ENCODE measurements at places on chromosomes 12 and 14.

DNA sequence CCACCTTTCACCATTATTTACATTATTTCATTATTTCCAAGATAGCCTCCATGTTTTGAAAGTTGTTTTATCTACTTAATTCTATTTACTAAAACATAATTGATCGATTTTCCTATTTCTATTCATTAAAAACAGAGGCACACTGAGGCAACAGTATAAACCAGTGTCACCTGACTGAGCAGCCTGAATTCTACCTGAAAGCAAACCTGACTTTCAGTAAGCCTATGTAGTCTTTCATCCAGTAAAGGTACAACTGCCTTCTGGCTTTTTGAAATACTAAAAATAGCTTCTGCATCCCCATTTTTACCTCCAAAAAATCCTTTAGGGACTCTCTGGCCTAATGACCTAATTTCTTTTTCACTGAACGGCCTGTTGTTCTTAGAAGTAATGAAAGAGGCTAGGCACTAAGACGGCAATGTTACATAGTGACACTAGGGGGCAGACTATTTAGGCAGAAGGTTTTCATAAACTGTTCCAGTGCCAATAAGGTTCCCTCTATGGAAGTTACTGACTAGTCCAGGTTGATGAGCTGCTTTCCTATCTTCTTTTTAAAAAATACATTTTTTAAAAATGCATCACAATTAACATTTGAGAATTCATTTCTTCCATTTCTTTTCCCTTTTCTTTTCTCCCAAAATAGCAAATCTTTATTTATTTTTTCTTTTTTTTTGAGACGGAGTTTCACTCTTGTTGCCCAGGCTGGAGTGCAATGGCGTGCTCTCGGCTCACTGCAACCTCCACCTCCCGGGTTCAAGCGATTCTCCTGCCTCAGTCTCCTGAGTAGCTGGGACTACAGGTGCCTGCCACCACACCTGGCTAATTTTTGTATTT is 17.5 kb downstream of the ANAPC5 start:
- DNase-seq = peak; percentile 9

- no peak for DNase-seq
These were observed 99.4 kb upstream of the PARP11 start for GRCh38 chr12:3972576-3972975.

DNA sequence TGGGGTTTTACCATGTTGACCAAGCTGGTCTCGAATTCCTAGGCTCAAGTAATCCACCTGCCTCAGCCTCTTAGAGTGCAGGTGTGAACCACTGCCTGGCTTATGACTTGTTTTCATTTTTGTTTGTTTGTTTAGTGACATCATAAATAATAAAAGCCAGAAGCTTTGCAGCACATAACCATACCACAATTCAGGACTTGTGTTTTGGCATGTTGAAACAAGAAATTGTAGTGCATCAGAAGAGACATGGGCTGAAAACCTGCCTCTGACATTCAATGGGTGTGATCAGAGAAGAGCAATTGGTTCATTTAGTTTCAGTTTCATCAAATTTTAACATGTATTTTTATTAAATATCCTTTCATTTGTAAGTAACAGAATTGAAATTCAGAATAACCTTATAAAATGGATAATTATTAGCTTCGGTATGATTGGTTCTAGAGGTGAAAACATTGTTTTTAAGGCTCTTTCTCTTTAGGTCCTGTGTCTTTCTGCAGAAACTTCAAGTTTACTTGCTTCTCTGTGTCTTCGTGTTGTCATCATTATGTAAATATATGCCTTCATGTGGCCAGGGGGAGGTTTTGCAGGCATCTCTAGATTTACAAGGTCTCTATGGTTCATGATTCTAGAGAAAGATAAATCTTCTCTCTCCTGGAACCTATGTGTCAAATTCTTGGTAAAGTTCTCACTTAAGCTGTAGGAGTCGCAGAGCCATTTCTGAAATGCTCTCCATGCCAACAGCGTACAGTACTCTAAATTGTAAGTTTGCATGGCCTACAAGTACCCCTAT is 312.0 kb downstream of the KCNC2 start:
- no peak for DNase-seq

DNA sequence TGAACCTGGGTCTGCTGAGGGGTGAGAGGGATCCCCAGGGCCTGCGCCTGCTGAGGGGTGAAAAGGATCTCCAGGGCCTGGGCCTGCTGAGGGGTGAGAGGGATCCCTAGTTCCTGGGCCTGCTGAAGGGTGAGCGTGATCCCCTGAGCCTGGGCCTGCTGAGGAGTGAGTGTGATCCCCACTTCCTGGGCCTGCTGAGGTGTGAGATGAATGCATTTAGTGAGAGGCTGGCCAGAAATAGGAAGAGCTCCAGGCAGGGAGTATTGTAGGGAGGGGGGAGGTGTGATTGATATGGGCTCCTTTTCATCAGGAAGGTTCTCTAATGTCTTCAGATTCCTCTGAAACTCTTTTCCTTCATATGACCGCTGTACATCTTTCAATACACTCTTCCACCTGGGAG is 43.0 kb downstream of the FAM186A start:
- no peak for DNase-seq

- DNase-seq = no peak
These were observed at the start of gene MGAT4C for GRCh38 chr12:86256163-86256562. TSS of gene MGAT4C (minus strand) at chr12:86256391.

DNA sequence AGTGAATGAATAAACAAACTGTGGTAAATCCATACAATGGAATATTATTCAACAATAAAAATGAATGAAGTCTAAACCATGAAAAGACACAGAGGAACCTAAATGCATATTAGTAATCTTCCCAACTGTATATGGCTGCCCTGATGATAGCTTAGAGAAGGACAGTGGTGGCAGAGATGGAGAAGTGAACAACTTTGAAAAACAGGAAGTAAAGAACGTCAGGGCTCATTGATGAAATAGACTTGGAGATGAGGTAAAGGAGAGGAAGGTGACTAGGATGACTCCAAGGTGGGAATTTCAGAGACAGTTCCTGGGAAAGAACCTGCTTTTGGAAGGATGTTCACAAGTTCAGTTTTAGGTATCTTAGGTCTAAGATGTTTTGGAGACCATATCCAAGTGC is 36.3 kb upstream of the NT5DC3 start:
- DNase-seq = no peak

GRCh38 chr12:40192704-40193255 is 32.0 kb upstream of the LRRK2 start:
- no peak for DNase-seq

GRCh38 chr12:111390910-111391309 is 14.8 kb upstream of the SH2B3 start:
- no peak for DNase-seq

DNA sequence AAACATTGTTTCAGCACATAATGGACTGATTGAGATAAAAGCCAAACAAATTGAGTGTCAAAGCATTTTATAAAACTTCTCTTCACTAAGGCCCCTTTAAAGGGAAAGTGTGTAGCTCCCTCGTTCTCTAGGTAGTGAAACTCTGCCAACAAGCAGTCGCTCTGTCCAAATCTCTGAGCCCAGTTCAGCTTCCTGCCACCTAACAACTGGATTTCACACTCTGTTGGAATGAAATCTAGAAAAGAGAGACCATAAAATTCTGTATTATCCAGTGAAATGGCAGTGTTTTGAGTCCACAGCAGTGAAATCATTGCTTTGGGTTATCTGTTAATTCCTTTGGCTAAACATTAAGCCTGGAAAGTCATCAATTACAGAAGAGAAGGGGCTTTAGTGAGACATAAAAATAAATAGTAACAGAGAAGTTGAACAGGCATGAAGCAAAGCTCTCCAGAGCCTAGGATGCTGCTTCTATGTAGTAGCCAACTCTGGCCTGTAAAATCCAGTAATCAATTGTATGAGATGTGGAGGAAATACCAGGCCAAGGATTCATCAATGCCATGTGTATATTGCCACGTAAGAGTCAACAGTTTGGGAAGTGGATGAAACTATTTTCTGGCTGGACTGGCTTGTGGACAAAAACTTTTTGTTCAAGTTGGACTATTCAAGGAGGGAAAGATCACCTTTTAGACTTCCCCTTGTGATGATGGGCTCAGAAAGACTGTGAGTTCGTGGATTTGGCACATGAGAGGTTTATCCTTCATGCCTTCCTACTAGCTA is 122.5 kb downstream of the WIF1 start:
- DNase-seq = no peak

GRCh38 chr14:65156568-65157366 is 54.5 kb upstream of the MAX start:
- no peak for DNase-seq

GRCh38 chr14:21440859-21441258 is 15.1 kb downstream of the CHD8 start:
- no peak for DNase-seq

- no peak for DNase-seq
These were observed 273.9 kb downstream of the TRHDE start for GRCh38 chr12:72546106-72546505.

DNA sequence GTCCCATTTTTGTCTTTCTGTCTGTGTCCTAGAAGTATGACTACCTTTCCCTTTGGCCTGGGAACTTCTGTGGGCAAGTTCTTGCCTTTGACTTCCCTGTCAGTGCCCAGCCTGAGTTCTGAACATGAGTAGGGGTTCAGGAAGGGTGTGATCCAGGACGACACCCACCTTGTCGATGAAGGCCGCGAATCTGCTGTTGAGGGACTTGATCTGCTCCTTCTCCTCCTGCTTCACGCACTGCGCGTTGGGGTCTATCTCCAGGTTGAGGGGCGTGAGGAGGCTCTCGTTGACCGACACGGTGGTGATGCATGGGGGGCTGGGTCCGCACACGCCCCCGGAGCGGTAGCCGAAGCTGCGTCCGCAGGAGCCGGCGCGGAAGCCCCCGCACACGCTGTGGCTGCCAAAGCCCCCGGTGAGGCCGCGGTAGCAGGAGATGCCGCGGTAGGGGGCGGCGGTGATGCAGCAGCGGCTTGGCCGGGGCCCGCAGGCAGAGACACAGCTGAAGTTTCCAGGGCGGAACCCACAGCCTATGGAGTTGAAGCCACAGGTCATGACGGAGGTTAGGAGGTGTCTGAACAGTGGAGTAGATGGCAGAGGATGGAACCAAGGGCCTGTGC is at the start of gene KRT83:
TSS of gene KRT83 (minus strand) at position 615 of the 617 bp plus-strand sequence. CDS start at position 552, 63 bp downstream.
- no peak for DNase-seq

GRCh38 chr12:27229367-27229766 is 14.7 kb upstream of the STK38L start:
- no peak for DNase-seq

- no peak for DNase-seq
These were observed 208.4 kb downstream of the PAWR start for GRCh38 chr12:79482323-79482722.

- no peak for DNase-seq
These were observed 3.1 kb downstream of the OS9 start for GRCh38 chr12:57697076-57697475.

- DNase-seq = no peak
These were observed 334.6 kb upstream of the FKBP4 start for GRCh38 chr12:2460051-2460670.

DNA sequence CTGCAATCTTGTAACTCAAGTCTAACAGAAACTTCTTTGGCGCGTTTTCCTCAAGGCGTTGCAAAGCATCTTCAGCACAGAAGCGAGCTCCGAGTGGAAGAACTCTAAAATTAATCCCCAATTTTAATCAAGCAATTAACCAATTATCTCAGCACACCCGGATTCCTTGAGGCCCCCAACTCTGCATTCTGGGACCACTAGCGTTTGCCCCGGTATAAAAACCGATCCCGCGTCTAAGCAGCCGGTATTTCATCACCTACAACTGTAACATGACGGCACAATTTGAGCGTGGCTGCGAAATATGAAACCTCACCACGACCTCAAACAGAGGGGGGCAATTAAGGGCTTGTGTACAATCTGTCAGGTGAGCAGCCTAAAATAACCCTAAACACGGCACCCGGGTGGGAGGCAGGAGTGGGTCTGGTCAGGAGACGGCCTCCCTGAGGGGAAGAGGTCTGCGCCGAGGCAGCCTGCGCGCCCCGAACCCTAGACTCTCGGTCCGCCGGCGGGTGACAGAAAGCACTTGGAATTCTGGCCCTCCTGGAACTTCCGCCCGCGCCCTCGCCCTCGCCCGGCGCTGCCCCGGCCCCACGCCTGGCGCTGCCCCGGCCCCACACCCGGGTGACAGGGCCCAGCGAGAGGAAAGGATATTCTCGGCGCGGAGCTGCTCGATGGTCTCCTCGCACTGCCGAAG is 594 bp downstream of the ZCCHC8 start:
- DNase-seq = peak; percentile 59

- DNase-seq = no peak
These were observed 1.3 kb downstream of the MRPS35 start for GRCh38 chr12:27711967-27712366.

DNA sequence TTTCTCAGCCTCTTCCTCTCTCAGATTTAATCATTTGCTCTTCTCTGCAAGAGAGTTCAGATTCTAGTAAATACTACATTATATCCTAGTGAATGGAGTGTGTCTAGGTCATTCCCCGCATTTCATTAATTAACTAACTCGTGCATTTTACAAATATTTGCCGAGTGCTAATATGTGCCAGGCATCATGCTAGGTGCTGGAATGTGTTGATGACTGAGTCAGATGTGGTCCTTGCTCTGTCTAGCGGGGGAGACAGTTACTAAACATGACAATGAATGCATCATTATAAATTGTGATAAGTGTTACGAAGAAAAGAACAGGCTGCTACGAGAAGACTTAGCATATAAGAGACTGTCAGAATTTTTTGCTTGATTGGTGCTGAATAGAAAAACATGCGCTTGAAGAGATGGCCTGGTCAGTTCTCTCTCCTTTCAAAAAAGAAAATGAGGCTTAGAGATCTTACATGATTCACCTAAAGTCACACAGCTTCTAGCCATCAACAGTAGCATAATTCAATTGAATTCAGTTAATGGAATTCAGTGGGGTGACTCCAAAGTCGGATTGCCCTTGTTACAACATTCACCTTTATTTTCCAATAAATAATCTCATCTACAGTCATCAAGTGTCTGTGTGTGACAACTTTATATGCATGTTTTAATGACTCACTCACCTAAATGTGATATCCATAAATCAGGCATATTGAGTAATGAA is 48.7 kb upstream of the MAX start:
- no peak for DNase-seq

GRCh38 chr14:104795781-104796686 is 486 bp upstream of the AKT1 start:
- DNase-seq = peak; percentile 52

GRCh38 chr12:109595321-109595902 is 21.8 kb downstream of the MVK start:
- peak; percentile 67 for DNase-seq

DNA sequence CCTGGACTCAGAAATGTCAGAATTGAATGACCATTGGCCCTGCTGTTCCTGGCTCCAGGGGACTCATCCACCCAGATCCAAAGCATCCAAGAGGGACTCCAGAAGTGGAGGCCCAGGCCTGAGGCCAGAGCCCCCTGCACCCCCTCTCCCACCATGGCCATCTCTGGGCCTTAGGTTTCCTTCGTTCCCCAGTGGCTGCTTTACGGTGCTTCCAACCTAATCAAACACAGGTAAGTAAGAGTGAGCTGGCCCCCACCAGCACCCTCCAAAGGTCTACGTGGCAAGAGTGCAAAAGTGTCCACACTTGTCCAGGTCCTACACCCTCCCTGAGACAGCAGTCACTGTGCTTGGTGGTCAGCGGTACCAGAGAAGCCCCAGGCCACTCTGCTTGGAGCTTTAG is 139.0 kb downstream of the DPF3 start:
- DNase-seq = no peak
